ENCODE measurements at places on chromosomes 3 and 15. TPM values are rescaled to one million over a fixed set of nuclear protein-coding genes. Genes with fewer than 3 reads are reported as not detected.

Gene RETNLB
- not detected for total RNA-seq

Gene ANKRD34C
- total RNA-seq, result not detected

Gene GTPBP8
- 54.2 TPM for total RNA-seq

Gene STRIT1
- not detected for total RNA-seq

Gene DTX3L
- 15.2 TPM for total RNA-seq

Gene PCOLCE2
- 1.1 TPM for total RNA-seq

Measured in tracheal epithelial cell (primary cell).